ENCODE measurements at places on chromosomes 2 and 18.

GRCh38 chr2:42195559-42195958, 26.4 kb downstream of the EML4 start:
- DNase-seq: peak; percentile 21

GRCh38 chr18:62288665-62289008, 36.5 kb upstream of the TNFRSF11A start:
- DNase-seq: no peak

- no peak for DNase-seq
Observed at GRCh38 chr2:66443186-66443978, 8.5 kb downstream of the MEIS1 start.

GRCh38 chr2:215489288-215489848, 53.5 kb upstream of the FN1 start:
- no peak for DNase-seq

GRCh38 chr2:88141952-88142351, 14.1 kb upstream of the FABP1 start:
- no peak for DNase-seq

GRCh38 chr2:213664817-213665216, 380.6 kb downstream of the SPAG16 start:
- DNase-seq: no peak

DNA sequence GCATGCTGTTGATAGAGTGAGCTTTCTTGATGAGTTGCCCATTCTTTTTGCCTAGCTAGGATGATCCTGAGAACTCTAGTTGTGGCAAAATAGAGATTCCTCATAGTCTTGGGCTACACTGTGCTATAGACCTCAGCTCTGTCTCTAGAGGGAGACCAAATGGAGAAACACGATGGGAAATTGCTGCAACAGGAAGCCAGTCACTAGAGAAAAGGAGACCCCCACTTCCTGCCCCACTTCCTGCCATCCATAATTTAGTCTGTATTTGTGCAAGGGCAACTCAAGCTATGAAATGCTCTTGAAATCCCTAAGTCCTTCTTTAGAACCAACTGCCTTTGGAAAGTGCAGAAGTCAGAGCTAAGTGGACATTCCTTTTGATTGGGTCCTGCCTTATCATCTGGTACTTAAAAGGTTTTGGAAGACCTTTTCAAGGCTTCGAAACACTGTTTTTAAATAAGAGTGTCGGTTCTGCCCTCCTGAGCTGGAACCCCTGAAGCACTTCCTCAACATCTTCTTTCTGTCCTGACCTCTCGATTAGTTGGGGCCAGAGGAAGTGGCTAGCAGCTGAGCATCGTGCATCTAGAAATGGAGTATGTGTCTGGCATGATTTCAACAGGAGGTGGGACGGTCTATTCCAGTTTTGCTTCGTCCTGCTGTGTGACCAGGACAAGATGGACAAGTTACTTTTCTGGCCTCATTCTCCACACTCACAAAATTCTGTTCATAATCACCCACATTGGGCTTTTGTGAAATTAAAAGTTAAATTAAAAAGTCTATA, 8.6 kb upstream of the KCNE4 start:
- no peak for DNase-seq

GRCh38 chr2:237427769-237428506, 14.0 kb upstream of the COL6A3 start:
- DNase-seq: no peak

GRCh38 chr2:111139637-111140317, 19.1 kb downstream of the BCL2L11 start:
- no peak for DNase-seq

DNA sequence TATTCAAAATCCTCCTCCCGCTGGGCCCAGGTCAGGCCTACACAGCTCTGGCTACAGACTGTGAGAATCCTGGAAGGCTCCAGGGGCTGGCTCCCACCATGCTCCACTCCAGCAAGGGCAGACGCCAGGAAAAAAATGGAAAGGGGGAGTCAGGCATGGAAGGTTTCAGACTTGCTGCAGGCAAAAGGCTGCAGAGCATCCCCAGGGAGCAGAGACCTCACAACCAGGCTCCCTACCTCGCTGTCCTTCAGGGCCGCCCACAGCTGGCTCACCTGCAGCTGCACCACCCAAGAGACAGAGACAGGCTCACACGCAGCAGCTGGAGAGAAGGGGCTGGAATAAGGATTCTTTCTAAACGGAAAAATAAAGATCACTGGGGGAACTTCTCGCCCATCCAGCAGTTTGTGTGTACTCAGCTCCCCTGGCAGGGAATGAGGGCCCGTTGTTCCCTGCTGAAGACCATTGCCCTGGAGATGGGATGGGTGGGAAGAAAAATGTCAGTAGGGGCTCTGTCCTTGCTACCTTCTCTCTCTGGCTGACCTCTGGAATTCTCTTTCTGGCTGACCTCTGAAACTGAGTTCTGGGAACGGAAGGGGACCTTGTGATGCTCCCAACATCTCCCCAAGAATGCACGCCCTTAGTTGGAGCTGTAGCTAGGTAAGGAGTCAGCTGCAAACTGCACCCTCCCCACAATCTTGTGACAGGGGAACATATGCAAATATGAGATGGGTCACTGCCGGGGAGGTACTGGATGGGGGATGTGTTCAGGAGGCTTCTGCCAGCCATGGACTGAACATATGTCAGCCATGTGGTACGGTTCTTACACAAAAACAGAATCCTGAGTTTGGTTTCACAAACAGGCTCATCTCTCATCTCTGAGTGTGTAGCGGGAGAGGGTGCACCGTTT, 34.5 kb downstream of the BCL2 start:
- no peak for DNase-seq

GRCh38 chr2:43701111-43701510, 24.9 kb upstream of the C1GALT1C1L start:
- DNase-seq: no peak

GRCh38 chr18:48997985-48998831, 47.4 kb upstream of the SMAD7 start:
- DNase-seq: peak; percentile 93

DNA sequence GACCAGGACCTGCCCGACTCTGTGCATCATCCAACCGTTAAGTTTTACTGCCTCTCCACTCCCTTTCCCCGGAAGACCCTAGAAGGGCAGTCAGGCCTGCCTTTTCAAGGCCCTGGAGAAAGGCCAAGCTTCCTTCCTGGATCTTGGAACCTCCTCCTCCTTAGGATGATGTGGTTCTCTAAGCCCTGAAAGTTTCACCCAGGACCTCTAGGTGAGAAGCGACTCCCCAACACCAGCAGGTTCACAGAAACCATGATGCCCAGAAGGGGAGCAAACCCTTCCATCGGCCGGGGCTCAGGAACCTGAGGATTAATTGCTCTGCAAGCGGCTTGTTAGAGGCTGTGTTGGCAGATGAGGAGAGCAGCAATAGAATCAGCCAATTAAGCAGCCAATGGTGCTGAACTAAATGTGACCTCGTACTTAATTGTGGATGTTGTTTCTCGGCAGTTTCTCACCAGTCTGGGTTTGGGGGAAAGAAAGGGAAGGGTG, 94.2 kb upstream of the FZD7 start:
- DNase-seq: no peak

GRCh38 chr2:153935511-153935910, 63.8 kb downstream of the GALNT13 start:
- DNase-seq: no peak

- DNase-seq: no peak
Observed at GRCh38 chr2:15701341-15701907, 109.8 kb downstream of the DDX1 start.

DNA sequence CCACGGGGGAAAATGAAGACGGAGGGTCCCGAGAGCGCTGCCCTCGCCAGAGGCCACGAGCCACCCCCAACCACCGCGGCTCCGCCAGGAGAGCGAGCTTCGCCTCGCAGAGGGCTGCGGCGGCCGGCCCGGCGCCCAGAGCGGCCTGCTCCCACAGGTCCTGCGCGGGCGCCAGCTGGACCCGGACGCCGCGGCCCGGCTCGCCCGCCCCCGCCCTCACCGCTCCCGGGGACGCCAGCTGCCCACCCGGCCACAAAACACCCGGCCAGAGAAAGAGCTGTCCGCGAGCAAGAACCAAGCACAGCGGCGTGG, 709 bp downstream of the PTPN2 start:
- no peak for DNase-seq

GRCh38 chr2:218218268-218219185, 1.5 kb downstream of the ARPC2 start:
- DNase-seq: no peak

DNA sequence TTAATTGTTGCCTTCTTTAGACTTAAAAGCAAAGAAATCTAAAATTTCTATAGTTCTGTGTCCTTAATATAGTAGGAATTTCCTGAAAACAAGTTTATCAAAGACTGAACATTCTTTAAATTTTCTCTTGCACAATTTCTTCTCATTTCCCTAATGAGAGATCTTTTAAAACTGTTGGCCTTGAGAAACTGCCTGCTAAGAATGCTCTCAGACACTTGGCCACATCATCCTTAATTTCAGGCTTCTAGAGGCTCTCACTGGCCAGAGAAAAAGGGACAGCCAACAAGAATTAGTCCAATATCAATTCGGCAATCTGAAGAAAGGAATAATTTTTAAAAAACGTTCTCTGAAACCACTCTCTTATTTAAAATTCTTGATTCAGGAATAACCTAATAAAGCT, 167.0 kb upstream of the CREB1 start:
- no peak for DNase-seq

DNA sequence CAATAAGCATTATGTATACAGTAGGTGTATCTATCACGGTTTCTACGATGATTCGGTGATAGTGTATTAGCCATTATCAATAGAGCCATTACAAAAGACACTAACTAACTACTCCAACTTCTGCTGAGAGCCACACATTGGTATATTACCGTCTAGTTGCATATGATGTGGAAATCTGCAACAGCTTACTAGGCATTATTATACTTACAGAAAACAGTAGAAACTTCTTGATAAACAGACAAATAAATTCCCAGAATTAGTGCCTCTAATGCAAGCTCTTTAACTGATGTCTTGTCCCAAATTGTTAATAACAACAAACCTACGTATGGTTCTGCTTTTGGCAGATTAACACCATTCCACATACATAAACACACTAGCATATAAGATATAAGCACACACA, 1923.0 kb upstream of the PIK3C3 start:
- DNase-seq: no peak

DNA sequence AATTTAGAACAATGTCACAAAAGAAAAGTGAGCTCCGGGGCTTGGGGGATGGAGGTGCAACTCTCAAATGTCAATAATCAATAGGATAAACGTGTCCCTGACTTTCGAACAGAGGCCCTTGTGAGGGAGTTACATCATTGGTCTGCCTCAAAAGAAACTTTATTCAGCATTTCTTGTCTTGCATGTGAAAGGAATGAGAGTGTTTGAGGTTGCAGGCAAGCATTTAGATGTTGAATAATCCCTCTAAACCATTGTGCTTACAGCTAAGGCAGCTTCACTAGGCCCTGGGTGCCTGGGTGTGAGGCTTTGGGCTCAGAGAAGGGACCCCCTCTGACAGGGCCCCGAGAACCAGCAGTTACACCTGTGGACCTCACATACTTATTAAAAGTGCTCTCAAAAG, 28.6 kb upstream of the FHL2 start:
- no peak for DNase-seq

GRCh38 chr2:27940090-27940671, 49.7 kb downstream of the BABAM2 start:
- no peak for DNase-seq

DNA sequence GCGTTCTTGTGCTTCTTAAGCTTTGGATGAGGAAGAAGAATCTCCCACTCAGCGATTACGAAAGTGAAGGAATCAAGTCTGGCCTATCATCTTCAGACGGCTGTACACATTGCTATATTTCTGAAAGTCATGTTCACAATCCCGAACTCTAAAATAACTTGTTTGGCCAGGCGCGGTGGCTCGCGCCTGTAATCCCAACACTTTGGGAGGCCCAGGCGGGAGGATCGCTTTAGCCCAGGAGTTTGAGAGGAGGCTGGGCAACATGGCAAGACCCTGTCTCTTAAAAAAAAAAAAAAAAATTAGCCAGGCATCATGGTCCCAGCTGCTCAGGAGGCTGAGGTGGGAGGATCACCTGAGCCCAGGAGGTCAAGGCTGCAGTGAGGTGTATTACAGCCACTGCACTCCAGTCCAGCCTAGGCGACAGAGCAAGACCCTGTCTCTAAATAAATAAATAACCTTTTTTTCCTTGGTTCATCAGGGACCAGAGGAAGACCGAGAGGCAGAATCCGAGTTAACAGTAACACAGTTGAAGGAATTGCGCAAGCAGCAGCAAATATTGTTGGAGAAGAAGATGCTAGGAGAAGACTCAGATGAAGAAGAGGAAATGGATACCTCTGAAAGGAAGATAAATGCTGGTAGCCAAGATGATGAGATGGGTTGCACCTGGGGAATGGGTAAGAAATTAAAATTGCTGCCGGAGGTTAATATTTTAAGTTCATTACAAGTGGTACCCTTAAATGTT, 1.1 kb downstream of the SLC4A1AP start:
- DNase-seq: no peak

DNA sequence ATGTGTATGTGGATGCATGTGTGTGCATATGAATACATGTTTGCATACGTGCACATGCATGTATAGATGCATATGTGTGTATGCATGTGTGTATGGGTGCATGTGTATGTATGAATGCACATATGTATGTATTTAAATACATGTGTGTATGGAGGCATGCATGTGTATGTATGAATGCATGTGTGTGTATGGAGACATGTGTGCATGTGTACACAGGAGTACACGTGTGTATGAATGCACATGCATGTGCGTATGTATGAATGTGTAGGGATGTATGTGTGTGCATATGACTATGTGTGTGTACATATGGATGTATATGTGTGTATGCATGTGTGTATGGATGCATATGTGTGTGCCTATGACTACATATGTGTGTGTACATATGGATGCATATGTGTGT, 51.9 kb downstream of the DCDC2C start:
- no peak for DNase-seq

GRCh38 chr2:75787532-75788132, 76.9 kb upstream of the GCFC2 start:
- peak; percentile 50 for DNase-seq

GRCh38 chr2:186302263-186302662, 183.8 kb upstream of the ZC3H15 start:
- DNase-seq: no peak

- DNase-seq: peak; percentile 50
Observed at GRCh38 chr2:50401772-50402653, 629.9 kb downstream of the NRXN1 start.

- no peak for DNase-seq
Observed at GRCh38 chr2:13676269-13676668, 956.2 kb upstream of the LRATD1 start.

GRCh38 chr2:105754994-105755393, 10.3 kb downstream of the NCK2 start:
- no peak for DNase-seq

DNA sequence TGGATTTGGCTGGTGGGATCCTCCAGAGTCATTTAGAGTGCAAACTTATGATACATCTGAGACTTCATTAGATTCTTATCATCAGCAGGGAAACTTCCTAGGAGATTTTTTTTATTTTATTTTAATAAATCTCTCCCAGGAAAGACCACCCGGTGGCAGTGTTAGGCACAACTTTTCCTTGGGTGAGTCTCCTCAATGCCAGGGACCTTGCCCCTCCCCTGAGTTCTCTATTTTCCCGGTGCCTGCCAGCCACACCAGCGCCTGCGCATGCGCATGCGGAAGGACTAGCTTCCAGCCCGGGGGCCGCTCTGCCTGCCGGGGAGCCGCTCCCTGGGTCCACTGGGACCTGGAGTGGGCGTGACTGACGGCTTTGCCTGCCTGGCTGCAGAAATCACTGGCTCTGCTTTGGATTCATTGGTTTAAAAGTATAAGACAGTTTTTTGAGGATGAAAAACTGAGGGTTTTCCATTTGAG, 86.6 kb downstream of the TMEM182 start:
- DNase-seq: peak; percentile 36

GRCh38 chr2:82837588-82838304, 1621.3 kb downstream of the SUCLG1 start:
- DNase-seq: peak; percentile 93
